GM23248 (cell line): ENCODE measurements at places on chromosomes 11 and 22.
A peak's percentile ranks its signal among the peaks of the same experiment; 100 is the strongest.

DNA sequence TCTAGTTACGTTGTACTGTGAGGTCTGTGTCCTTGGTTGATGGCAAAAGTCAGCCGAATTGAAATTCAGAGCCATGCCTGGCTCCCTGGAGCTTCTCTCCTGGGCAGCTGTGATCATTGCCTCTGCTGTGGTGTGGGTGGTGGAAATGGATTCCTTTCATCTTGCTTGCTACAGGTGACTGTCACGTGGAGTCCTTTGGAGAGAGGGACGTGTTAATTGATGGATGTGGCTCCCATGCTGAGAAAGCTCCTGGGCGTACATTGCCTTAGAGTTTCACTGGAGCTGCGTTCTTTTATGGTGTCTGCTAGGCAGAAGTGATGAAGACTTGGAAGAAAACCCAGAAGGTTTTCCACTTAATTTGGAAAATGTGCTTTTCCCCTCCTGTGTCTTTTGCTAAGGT is 41.9 kb upstream of the PPP6R3 start:
- DNase-seq = no peak

DNA sequence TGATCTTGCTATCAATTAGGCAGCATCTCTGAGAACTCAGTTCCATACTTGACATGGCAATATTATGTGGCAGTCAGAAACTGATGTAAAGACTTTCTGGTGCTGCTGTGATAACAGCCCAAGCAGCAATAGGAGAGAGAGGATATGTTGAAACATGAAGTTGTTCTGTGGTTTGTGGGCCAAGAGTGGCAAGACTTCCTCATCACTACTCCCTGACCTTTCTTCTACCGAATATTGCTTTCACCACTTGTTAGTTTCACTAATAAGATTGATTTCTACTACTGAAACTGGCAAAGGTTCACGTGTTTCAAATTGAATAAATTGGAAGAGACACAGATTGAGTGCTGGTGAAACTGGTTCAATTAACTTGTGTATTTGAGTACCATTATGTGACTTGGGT is 852.6 kb upstream of the RAG2 start:
- DNase-seq = no peak

DNA sequence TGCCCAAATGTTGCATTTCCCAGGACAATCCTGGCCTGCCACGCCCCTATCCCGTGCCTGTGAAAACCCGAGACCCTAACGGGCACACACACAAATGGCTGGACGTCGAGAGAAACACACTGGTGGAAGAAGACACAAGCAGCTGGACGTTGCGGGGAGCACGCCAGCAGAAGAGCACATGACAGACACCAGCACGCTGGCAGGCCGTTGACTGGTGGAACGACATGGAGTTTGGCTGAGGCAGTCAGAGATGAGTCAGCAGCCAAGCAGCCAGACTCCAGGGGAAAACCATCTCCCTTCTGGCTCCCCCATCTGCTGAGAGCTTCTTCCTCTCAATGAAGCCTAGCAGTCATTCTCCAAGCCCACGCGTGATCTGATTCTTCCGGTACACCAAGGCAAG is 606.7 kb upstream of the LRRC4C start:
- peak; percentile 6 for DNase-seq

GRCh38 chr11:64762674-64763525 is 3.1 kb upstream of the PYGM start:
- peak; percentile 58 for DNase-seq

- DNase-seq = no peak
These were observed 5.8 kb downstream of the MB start for GRCh38 chr22:35611200-35611890.

- DNase-seq = peak; percentile 44
These were observed 23.8 kb downstream of the LRRC10B start for GRCh38 chr11:61532134-61533038.
